ENCODE measurements at places on chromosomes 3 and 15.

DNA sequence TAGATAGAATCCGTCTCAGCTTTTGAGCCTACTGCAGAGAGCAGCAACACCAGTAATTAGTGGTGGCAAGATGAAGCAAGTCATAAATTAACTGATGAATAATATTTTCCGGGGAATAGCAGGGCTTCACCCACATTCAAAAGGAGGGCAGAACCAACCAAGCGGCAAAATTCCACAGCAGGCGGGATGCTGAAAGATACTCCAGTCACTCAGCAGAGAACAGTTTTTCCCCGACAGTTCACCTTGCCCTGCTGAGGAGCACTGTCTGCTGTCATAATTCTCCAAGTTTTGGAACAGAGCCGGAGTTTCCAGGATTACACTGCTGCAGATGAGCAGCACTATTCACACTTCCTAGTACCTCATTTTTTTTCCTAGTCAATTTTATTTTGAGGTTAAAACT, 274.7 kb downstream of the CD47 start:
- DNase-seq, result no peak

DNA sequence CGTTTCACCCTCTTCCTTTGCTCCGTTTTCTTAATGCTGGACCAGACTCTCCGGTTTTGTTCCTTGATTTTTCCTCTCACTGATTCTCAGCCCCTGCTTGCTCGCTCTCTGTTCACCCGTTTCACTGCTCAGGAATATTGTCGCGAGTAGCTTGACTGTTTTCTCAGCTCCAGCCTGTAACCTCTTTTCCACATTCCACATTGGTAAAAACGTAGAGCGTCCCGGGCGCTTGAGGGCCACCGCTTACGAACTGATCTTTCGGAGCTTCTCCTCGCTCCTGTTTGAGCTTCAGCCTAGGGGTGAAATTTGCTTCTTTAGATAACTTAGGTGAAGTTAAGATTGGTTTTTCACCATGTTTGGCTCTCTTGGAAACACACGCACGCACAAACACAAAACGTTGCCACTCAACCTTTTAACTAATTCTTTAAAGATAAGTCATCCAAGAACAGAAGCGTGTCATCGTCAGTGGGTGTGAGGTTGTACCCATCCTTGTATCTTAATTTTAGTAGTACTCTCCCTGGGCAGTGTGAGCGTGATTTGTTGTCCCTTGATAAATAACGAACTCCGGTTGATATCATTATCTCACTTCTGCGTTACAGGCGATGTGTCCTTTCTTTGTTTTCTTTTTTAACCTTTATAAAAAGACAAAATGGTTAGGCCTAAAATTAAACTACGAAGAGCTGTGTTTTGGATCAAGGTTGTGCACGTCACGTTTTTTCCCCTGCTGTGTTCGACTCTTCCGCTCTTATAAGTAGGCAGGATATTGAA, 1.0 kb downstream of the PAK2 start:
- peak; percentile 6 for DNase-seq

DNA sequence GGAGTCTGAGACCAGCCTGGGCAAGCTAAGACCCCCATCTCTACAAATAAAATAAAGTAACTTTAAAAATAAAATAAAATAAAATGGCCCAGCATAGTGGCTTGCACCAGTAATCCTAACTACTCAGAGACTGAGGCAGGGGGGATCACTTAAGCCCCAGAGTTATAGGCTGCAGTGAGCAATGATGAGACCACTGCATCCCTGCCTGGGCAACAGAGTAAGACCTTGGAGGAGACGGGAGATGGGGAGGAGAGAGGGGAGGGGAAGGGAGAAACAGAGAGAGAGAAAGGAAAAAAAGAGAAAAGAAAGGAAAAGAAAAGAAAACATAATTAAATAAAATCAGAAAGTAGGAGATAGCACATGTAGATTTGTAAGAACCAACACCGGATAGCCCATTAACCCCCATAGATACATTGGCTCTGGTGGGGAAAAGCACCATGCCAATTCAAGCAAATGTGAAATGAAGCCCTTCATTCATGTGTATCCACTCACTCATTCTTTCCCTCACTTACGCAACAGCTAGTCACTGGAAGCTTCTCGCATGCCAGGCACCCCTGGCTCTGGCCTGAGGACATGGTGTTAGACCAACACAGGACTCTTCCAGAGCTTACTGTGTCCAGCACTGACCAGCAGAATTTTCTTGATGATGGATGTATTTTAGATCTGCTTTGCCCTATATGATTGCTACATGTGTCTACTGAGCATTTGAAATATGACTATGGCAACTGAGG, 183.2 kb downstream of the MAGI1 start:
- no peak for DNase-seq

DNA sequence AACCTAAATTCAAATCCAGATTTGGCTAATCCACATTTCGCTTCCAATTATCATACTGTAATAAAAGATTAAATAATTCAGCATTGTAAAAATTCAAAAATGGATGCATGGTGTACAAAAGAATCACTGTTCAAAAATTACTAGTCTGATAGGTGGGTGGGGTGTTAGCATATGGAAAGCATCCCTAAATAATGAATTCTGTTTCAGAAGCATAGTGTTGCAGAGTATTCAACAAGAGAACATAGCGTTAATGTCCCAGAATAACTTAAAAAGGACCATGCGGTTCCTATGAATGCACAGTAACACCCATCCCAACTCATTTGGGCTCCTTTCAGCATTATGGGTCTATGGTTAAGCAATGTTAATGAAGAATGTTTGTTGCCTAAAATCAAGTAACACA, 51.1 kb downstream of the MORC1 start:
- DNase-seq, result no peak

DNA sequence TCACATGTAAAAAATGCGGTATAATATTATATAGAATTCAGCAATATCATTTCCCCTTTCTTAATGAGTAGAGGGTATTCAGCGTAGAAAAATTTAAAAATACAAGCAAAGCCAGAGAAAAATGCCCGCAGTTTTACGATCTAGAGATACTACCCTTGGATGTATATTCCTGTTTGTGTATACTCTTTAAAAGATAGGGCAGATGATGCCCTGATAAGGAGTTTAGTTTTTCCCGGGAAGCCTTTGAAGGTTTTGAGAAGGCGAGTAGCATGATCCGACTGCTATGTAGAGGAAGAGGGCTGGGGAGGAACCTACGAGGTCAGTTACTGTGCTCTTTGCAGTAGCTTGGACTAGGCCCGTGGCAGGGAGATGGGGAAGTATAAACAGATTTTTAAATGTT, 1.2 kb downstream of the YEATS2 start:
- no peak for DNase-seq

DNA sequence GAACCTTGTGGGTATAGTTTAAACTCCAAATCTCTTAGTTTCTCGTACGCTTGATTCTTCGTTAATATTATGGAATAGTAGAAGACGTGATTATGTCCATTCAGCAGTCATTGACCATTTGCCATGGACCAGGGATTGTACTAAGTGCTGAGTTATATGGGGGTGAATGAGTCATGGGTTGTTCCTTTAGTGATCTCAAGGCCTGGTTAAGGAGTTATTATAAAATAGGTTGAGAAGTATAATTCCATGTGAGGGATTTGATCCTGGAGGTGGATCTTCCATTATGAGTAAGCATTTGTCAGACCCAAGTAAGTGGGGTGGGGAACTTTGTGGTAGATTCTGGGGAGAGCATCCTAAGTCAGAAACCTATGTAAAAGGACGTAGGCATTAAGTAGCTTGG, 15.4 kb downstream of the NR2C2 start:
- DNase-seq, result no peak

DNA sequence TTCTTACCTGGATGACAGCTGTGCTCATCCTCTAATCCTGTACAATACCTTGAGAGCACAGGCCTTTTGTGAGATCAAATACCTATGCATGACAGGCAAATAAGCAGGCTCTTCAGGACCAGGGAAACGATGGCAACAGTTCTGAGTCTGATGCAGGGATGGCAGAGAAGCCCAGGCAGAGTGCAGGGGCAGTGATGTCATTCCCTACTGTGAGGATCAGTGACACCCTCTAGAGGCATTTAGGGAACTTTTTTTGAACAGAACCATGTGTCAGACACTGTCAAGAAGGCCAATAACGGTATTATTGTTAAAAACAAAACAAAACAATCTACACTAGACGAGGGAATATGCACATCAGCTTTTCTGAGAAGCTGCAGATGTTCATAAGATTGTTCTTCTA, 314.8 kb upstream of the CTDSPL start:
- DNase-seq, result no peak

- DNase-seq, result no peak
Measured at GRCh38 chr3:64871834-64872249, 184.0 kb upstream of the ADAMTS9 start.

GRCh38 chr3:85632921-85633320, 674.1 kb downstream of the CADM2 start:
- no peak for DNase-seq

DNA sequence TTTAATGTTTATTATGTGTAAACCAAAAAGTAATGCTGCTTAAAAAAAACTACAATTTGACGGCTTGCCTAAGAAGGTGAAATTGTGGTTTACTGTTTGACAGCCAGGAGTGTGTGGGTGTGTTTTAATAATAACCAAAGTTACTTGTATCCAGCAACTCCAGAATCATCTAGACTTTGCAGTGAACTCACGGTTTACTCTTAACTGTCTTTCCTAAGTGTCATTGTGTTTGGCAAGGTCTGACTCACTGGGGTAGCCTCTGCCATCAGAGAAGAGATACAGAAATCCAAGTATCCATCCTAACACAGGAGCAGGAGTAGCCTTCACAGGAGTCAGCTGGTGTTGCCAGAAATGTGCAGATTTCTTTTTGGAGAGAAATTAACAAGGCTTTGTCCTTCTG, 151.1 kb downstream of the CTNNB1 start:
- DNase-seq, result no peak

GRCh38 chr15:57334257-57334656, 42.0 kb upstream of the CGNL1 start:
- no peak for DNase-seq

- no peak for DNase-seq
Measured at GRCh38 chr3:143326983-143327778, 207.6 kb downstream of the CHST2 start.

DNA sequence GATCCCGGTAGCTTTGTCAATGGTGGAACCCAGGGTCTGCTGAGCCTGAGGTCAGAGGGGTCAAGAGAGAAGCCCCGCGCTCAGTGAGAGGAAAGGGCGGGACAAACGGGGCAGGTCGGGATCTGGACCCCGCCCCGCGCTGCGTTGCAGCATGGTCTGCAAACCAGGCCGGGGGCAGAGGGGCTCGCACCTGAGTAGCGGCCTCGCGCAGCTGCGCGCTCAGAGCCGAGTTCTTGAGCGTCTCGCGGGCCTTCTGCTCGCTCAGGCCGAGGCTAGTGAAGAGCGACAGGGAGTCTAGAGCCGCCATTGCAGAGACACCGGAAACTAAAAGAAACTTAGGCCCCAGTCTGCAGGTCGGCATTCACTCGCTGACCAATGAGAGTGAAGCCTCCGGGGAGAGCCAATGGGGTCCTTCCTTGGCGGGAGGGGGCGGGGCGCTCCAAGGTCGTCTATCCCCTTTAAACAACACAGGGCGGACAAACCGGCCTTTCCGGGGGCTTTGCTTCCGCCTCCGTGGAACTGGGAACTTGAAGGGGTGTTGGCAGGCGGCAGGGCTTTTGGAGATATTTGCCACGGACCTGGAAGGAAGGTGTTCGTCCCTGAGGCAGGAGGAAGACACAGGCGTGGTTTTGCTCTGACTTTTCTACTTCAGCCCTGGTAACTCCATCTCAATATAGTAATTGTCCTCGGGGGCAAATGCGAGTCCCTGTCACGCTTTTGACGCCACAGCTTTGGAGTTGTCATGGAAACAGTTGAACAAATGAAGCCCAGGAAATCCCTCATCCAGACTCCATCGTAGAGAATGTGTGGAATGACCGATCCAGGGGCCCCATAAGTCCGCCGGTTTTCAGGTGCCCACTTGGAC, at the start of gene QARS1:
QARS1 (minus strand) TSS at position 331 of the 865 bp plus-strand sequence; CDS start at position 307, 24 bp downstream.
- DNase-seq, result peak; percentile 78

DNA sequence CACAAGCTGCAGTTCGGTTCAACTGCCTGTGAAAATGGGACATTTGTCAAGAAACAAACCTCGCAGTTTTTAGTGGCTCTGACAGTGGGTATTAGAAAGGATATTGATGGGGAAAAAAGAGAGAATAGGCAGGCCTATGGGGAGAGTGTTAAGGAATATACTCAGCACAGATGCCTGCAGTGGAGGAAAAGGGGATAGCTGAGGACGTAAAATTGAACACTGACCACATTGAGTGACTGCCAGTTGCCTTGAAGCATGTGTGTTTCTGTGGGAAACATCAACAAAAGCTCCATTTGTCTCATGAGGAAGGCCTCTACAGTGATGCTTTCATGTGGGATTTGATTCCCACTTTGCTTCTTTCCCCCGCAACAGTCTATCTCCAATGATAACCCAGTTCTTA, 1042.1 kb downstream of the TUSC7 start:
- DNase-seq, result no peak

- no peak for DNase-seq
Measured at GRCh38 chr3:4534906-4535305, 41.8 kb downstream of the ITPR1 start.

DNA sequence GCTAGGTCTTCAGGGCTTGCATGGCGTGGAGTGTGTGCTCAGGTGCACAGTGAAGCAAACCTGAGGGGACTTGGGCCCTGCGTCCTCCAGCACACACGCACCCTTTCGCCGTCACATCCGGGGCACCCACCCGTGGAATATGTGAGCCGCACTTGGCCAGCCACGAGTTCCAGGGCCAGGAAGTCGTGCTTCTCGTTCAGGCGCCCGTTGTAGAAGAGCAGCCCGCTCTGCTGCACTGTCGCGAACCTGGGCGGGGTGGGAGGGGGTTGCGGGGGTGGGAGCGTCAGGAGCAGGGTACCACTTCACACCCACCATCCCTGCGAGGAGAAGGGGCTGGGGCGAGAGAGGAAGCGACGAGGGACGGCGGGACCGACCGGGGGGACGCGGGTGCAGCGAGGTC, 7.1 kb downstream of the CELSR3 start:
- DNase-seq, result no peak

- no peak for DNase-seq
Measured at GRCh38 chr3:162111861-162112260, 615.3 kb downstream of the OTOL1 start.

DNA sequence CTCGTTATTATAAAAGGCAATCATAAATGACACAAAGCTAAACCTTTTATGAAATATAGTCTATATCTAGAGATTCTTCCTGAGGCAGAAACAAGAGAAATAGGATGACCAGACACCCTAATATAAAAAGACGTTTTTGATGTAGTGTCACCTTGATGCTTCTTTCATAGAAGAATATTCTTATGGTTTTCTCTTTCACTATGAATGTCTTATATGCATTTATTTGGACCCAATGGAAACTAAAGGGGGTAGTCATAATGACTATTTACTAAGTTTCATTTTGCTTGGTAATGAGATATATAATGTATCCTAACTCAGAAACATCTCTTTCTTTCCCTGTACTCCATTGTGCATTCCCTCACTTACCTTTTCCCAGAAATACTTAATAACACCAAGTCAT, 393.9 kb downstream of the RAP2B start:
- DNase-seq, result no peak

GRCh38 chr15:31560643-31561042, 234.0 kb downstream of the KLF13 start:
- no peak for DNase-seq

GRCh38 chr15:99114511-99115299, 9.8 kb downstream of the SYNM start:
- DNase-seq, result no peak

GRCh38 chr3:97815149-97815917, 6.5 kb upstream of the CRYBG3 start:
- peak; percentile 23 for DNase-seq

- DNase-seq, result no peak
Measured at GRCh38 chr3:123341-123740, 73.2 kb upstream of the CHL1 start.

- no peak for DNase-seq
Measured at GRCh38 chr3:66195347-66195783, 25.4 kb upstream of the SLC25A26 start.

GRCh38 chr3:52971895-52972294, 74.0 kb downstream of the SFMBT1 start:
- DNase-seq, result no peak
